ENCODE measurements at places on chromosomes 5 and 9. TPM values are rescaled to one million over a fixed set of nuclear protein-coding genes. Genes with fewer than 3 reads are reported as not detected.

Gene IL6ST
- total RNA-seq = 9.6 TPM

DNA sequence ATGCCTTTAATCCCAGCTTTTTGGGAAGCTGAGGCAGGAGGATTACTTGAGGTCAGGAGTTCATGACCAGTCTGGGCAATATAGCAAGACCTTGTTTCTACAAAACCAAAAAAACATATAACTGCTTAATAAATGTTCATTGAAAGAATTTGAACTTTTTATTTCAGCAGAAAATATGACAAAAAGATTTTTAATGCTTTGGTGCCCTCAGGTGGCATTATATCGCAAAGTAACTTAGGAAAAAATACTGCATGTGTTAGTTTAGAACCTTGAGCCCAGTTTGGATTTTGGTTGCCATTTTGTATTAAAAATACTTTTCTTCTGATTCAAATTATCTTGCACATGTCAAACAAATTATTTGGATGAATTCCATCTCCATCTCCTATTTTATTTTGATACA is 103.2 kb downstream of the GPBP1 start:
- no peak overlapping the region for H3K27ac ChIP-seq
- no peaks in the 10 kb centered on the region for H3K27me3 ChIP-seq
- H3K4me1 ChIP-seq = peaks cover 3% of the 10 kb centered on the region
- no peaks in the 10 kb centered on the region for H3K36me3 ChIP-seq
- no peak overlapping the region for H3K4me3 ChIP-seq
- no peak for DNase-seq

- H3K4me1 ChIP-seq = no peaks in the 10 kb centered on the region
- no peak for DNase-seq
- no peaks in the 10 kb centered on the region for H3K27me3 ChIP-seq
- no peak overlapping the region for H3K27ac ChIP-seq
- H3K4me3 ChIP-seq = no peak overlapping the region
These were observed 52.2 kb downstream of the DROSHA start for GRCh38 chr5:31479706-31480105.

GRCh38 chr9:3931058-3931457 is 368.8 kb downstream of the GLIS3 start:
- H3K27ac ChIP-seq = no peak overlapping the region
- H3K4me1 ChIP-seq = peaks cover 11% of the 10 kb centered on the region
- H3K27me3 ChIP-seq = no peaks in the 10 kb centered on the region
- no peaks in the 10 kb centered on the region for H3K36me3 ChIP-seq
- no peak for DNase-seq

DNA sequence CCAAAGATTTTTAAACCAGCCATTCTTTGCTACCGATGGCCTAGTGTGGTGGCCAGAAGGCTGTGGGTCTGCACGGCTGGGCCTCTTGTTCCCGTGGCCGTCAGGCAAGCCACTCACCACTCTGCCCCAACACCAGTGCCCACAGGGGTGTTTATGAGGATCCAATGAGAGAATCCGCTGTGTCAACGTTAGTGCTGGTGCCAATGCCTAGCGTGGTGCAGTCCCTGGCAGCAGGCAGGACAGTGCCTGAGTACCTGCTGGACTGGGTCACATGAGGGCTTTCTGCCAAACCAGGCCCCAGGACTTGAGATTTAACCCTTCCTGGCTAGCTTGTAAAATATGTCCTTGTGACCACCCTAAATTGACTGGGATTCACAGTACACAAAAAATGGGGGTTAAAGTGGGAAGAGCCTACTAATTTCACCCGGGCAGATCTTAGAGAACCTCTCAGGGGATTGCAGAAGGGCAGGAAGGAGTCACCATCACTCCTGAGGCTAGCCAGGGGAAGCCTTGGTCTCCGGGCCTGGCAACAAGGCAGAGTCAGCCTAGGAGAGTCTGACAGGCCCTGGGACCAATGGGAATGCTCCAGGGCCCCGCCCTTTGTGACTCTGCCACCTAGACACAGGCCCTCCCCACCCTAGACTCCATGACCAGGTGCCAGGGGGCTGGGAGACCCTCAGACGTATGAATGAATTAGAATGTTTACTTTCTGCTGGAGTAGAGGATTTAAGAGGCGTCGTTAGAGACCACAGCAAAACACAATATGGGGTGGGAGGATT is 63.2 kb upstream of the FSTL4 start:
- H3K4me1 ChIP-seq = peaks cover 20% of the 10 kb centered on the region
- H3K4me3 ChIP-seq = no peak overlapping the region
- no peaks in the 10 kb centered on the region for H3K27me3 ChIP-seq
- no peaks in the 10 kb centered on the region for H3K36me3 ChIP-seq
- peak; percentile 18 for DNase-seq
- peak overlapping the region; percentile 25 for H3K27ac ChIP-seq

DNA sequence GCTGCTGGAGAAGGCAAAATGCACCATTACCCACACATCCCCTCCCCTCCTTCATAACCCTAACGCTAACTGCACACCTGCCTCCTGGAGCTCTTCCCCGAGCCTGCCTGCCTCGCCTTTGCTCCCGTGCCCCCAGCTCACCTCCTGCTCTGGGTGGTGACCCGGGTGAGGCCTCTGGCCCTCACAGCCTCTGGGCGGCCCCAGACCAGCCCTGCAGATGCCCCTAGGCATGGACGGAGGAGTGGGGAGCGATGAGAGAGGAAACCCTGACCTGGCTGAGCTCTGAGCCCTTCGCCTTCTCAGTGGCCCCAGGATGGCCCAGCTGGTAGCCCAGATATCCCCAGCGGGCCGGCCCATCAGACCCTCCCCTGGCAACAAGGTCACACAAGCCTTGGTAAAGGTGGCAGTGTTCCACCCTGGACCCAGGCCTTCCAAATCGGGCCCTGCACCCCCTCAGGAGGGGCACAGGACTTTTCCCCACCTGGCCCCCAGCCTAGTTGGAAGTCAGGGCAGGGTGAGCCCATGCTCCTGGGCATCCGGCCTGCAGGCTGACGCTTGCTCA is 14.5 kb upstream of the CAMSAP1 start:
- no peak for DNase-seq
- peaks cover 33% of the 10 kb centered on the region for H3K36me3 ChIP-seq
- H3K4me3 ChIP-seq = no peak overlapping the region
- no peak overlapping the region for H3K27ac ChIP-seq

DNA sequence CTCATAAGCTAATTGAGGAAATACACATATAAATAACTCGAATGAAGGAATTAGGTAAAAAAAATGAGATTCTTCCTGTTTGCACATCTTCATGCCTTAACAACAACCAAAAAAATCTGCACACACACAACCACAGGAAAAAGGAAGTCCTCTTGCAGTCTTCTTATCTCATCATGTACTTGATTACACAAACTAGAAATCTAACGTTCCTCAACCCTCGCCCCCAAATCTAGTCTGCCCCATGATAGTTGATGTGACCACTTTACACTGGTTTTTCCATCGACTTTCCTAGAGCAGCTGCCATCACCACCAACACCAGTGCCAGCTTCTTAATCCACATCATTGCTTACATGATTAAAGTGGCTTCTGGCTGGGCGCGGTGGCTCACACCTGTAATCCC is 31.2 kb upstream of the RNU6ATAC start:
- no peak for DNase-seq
- no peaks in the 10 kb centered on the region for H3K27me3 ChIP-seq

DNA sequence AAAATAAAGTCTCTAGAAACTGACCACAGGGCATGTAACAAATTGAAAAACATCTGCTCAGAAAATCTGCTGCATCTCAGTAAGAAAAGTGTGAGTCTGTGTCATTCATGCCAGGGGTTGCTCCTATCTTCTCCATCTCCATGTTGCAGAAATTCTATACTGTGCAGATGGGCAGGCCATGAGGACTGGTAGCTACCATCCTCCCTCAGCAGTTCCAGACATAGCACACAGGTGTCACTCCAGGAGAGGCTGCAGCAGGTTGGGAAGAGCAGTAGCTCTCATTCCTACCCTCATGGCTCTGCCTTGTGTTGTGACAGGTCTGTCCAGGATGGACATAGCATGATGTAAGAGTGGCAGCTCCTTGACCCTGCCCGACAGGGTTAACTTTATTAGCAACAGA is 173.4 kb downstream of the NDUFS4 start:
- no peaks in the 10 kb centered on the region for H3K27me3 ChIP-seq
- no peaks in the 10 kb centered on the region for H3K36me3 ChIP-seq
- no peak overlapping the region for H3K27ac ChIP-seq
- H3K4me3 ChIP-seq = no peak overlapping the region

GRCh38 chr5:168227001-168227400 is 64.4 kb upstream of the WWC1 start:
- peaks cover 17% of the 10 kb centered on the region for H3K4me1 ChIP-seq
- no peak overlapping the region for H3K4me3 ChIP-seq
- H3K27me3 ChIP-seq = no peaks in the 10 kb centered on the region
- H3K36me3 ChIP-seq = no peaks in the 10 kb centered on the region
- H3K27ac ChIP-seq = no peak overlapping the region

DNA sequence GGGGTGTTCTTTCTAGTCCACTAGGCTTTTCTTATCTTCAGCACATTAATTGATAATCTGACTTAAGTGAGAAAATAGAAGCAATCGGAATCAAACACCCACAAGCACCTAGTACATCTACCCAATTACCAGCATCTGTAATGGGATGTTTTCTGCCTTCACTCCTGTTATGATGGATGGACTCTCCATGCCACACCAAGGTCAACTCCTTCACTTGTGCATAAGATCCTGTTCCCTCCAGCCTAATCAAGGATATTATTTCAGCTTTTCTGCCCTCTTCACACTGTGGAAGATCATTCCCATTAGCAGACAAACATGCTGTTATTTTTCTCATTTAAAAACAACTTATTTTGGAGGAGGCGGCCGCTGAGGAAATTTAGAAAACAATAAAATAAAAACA is 162.0 kb upstream of the EDIL3 start:
- H3K4me1 ChIP-seq = no peaks in the 10 kb centered on the region
- peaks cover 7% of the 10 kb centered on the region for H3K36me3 ChIP-seq
- no peak for DNase-seq
- no peak overlapping the region for H3K27ac ChIP-seq
- H3K4me3 ChIP-seq = no peak overlapping the region

GRCh38 chr5:87390075-87390474 is 22.7 kb downstream of the CCNH start:
- H3K27ac ChIP-seq = no peak overlapping the region
- H3K36me3 ChIP-seq = peaks cover 76% of the 10 kb centered on the region
- no peak overlapping the region for H3K4me3 ChIP-seq
- DNase-seq = no peak
- no peaks in the 10 kb centered on the region for H3K4me1 ChIP-seq
- no peaks in the 10 kb centered on the region for H3K27me3 ChIP-seq

DNA sequence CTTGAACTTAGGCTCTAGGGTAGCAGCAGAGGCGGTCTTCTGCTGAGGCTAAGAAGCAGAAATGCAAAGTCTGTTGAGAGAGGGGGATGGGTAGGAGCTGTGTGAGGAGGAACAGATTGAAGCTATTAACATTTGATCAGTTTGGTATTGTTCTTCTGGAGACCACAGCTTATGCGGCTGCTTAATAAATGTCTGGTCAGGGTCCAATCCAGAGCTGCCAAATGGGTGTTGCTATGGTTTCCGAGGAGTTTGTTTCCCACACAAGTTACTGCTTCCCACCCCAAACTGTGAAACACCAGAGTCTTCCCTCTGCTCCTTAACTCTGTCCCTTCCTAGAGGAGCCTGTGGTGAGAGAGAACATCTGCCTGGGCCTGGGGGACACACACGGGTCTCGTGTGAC is 142.2 kb upstream of the KLF4 start:
- no peak overlapping the region for H3K4me3 ChIP-seq
- peaks cover 9% of the 10 kb centered on the region for H3K27me3 ChIP-seq
- H3K36me3 ChIP-seq = no peaks in the 10 kb centered on the region
- no peak for DNase-seq
- peaks cover 63% of the 10 kb centered on the region for H3K4me1 ChIP-seq

Gene STC2
- 38.5 TPM for total RNA-seq

- H3K4me3 ChIP-seq = no peak overlapping the region
- no peak for DNase-seq
- no peaks in the 10 kb centered on the region for H3K27me3 ChIP-seq
- no peak overlapping the region for H3K27ac ChIP-seq
These were observed 59.2 kb downstream of the OTULIN start for GRCh38 chr5:14723701-14724132.

Gene TMOD1
- 1.0 TPM for total RNA-seq

Gene ENC1
- total RNA-seq = 10.7 TPM

- DNase-seq = no peak
- no peaks in the 10 kb centered on the region for H3K27me3 ChIP-seq
- peaks cover 16% of the 10 kb centered on the region for H3K36me3 ChIP-seq
- H3K4me1 ChIP-seq = peaks cover 6% of the 10 kb centered on the region
- no peak overlapping the region for H3K4me3 ChIP-seq
- H3K27ac ChIP-seq = no peak overlapping the region
These were observed 21.5 kb downstream of the COL5A1 start for GRCh38 chr9:134663084-134663483.

- no peak overlapping the region for H3K4me3 ChIP-seq
- H3K4me1 ChIP-seq = peaks cover 29% of the 10 kb centered on the region
- peaks cover 22% of the 10 kb centered on the region for H3K27me3 ChIP-seq
- no peaks in the 10 kb centered on the region for H3K36me3 ChIP-seq
- no peak overlapping the region for H3K27ac ChIP-seq
These were observed 172.7 kb upstream of the RFX3 start for GRCh38 chr9:3698531-3698930.

GRCh38 chr5:83467371-83468035 is 4.0 kb upstream of the VCAN start:
- peaks cover 2% of the 10 kb centered on the region for H3K36me3 ChIP-seq
- no peak overlapping the region for H3K27ac ChIP-seq
- DNase-seq = no peak
- no peak overlapping the region for H3K4me3 ChIP-seq
- no peaks in the 10 kb centered on the region for H3K27me3 ChIP-seq
- H3K4me1 ChIP-seq = peaks cover 70% of the 10 kb centered on the region

GRCh38 chr5:24141046-24141445 is 503.7 kb downstream of the CDH10 start:
- H3K27ac ChIP-seq = no peak overlapping the region
- H3K4me3 ChIP-seq = no peak overlapping the region
- no peaks in the 10 kb centered on the region for H3K36me3 ChIP-seq
- no peaks in the 10 kb centered on the region for H3K4me1 ChIP-seq

- H3K27me3 ChIP-seq = no peaks in the 10 kb centered on the region
- no peaks in the 10 kb centered on the region for H3K4me1 ChIP-seq
- no peak overlapping the region for H3K4me3 ChIP-seq
- no peaks in the 10 kb centered on the region for H3K36me3 ChIP-seq
These were observed 32.1 kb upstream of the IL6ST start for GRCh38 chr5:56026863-56027300.

Measured in WTC11 (cell line).